ENCODE measurements at places on chromosomes 16 and 17.

DNA sequence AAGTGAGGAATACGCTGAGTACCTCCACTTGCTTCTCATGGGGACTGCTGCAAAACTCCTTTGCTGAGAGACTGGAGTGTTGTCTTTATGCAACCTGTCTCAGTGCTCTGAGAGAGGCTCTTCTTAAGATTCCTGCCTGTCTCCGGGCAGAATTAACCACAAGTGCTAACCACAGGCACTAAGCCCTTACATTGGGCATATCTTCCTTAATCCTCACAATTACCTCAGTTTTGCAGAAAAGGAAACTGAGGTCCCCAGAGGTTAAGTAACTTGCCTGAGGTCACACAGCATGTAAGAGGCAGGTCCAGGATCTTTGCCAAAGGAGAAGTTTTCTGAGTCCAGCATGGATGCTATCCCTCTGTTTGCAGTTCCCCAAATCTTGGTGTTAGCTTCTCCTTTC, 86.0 kb downstream of the GP2 start:
- no peak for DNase-seq

DNA sequence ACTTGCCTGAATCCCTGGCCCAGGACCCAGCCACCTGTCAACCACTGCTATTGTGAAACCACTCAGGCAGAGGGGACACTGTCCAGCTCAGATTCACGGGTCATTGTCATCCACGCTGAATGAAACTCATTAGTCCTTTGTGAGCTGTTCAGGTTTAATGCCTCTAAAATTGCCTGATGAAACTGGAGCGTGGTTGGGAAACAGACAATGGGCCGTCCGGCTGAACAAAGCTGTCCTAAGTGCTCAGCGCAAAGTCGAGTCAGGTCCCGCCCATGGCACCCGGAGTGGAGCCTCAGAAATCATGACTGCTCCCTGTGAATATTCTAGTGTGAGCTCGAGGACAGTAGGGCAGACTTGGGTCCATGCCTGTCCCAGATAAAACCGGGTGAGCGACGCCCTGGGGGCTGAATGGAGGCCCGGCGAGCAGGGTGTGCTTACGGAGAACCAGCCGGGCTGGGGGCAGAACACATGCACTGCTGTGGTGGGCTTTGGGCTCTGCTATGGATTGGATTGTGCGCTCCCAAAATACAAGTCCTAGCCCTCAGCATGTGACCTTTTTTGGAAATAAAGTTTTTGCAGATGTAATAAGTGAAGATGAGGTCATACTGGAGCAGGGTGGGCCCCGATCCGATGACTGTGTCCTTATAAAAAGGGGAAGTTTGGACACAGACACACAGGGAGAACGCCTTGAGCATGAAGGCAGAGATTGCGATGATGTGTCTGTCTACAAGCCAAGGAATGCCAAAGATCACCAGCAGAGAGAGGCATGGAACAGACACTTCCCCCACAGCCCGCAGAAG, 12.9 kb upstream of the CMIP start:
- no peak for DNase-seq

- DNase-seq = no peak
Measured at GRCh38 chr16:85639529-85640253, 26.6 kb downstream of the GSE1 start.

- no peak for DNase-seq
Measured at GRCh38 chr16:2592786-2593185, 55.0 kb downstream of the PDPK1 start.

DNA sequence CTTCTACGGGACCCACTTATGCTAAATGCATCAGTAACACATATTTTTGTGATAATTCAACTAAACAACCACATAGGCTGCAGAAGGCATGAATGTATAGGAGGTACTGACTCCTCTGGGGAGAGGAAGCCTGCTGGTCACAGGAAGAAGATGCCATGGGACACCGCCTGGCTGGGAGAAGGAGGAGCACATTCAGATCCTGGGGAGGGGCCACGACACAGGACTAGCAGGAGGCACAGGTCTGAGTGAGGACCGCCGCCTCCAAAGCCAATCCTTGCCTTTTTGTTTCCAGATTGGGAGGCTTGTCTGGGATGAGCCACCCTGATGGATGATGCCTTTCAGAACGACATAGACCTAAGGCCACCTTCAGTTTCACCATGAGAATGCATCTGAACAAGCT, 34.6 kb downstream of the MBTPS1 start:
- no peak for DNase-seq

- no peak for DNase-seq
Measured at GRCh38 chr16:2514333-2515179, 804 bp downstream of the ATP6V0C start.

GRCh38 chr17:57622683-57623433, 122.2 kb downstream of the CCDC182 start:
- DNase-seq = no peak

GRCh38 chr17:45160447-45161287, 1.0 kb upstream of the HEXIM2 start:
- DNase-seq = no peak

DNA sequence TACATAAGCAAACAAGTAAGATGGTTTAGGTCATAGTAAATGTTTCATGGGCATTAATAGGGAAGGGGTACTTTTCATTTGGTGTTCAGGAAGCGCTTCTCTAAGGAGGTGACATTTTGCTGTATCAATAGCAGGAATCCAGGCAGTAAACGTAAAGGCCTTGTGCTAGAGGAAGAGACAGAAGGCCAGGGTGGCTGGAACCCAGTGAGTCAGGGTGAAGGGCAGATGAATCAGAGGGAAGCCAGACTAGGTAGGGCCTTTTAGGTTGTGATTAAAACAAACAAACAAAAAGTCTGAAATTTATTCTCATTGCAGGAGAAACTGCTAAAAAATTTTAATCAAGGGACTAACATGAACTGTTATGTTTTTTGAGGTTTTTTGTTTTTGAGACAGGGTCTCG, 6.5 kb downstream of the BMERB1 start:
- no peak for DNase-seq

GRCh38 chr17:51258756-51259563, 889 bp downstream of the MBTD1 start:
- no peak for DNase-seq

GRCh38 chr16:11319529-11320146, 25.6 kb upstream of the RMI2 start:
- DNase-seq = no peak

GRCh38 chr16:12456355-12456754, 347.3 kb downstream of the CPPED1 start:
- no peak for DNase-seq

DNA sequence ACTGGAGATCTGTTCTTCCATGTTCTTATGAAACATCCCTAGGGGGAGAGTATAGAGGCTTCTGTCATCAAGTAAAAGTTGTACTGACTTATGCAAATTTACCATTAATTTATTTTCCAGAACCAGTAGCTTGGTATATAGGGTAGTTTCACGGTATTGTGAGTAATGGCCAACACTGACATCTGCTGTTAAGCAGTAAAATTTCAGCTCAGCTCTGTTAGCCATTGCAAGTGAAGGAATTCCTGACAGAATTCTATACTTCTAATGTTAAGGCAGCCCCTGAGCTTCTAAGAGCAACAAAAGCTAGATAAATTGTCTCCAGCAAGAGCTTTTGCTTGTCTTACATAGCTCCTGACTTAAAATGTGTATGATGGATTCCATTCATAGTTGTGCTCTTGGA, 613.5 kb upstream of the C16orf82 start:
- DNase-seq = no peak

GRCh38 chr17:31674305-31674704, 184.7 kb downstream of the COPRS start:
- DNase-seq = no peak

GRCh38 chr17:37359682-37360188, 16.1 kb upstream of the C17orf78 start:
- DNase-seq = no peak

- peak; percentile 63 for DNase-seq
Measured at GRCh38 chr17:80220054-80220735, at the start of the genes SGSH and SLC26A11. TSS of gene SGSH (minus strand) at chr17:80220333. CDS start at chr17:80220313, 20 bp downstream. TSS of gene SLC26A11 (plus strand) at chr17:80220427. CDS start at chr17:80221561, 1,134 bp downstream.

- no peak for DNase-seq
Measured at GRCh38 chr16:27526180-27526579, 23.5 kb downstream of the GTF3C1 start.

DNA sequence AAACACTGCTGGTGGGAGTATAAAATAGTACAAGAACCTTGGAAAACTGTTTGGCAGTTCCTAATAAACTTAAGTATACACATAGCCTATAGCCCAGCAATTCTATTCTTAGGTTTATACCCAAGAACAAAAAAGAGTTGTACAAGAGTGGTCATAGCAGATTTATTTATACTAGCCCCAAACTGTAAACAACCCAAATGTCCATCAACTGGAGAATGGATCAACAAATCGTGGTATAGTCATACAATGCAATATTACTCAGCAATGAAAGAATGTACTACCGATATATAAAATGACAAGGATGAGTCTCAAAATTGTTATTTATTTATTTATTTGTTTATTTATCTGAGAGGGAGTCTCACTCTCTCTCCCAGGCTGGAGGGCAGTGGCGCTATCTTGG, 23.1 kb downstream of the GNGT2 start:
- DNase-seq = no peak

GRCh38 chr17:538181-538973, 176.3 kb downstream of the VPS53 start:
- no peak for DNase-seq
